ENCODE measurements at places on chromosomes 1 and 21. TPM values are rescaled to one million over a fixed set of nuclear protein-coding genes. Genes with fewer than 3 reads are reported as not detected.
A peak's percentile ranks its signal among the peaks of the same experiment; 100 is the strongest.

DNA sequence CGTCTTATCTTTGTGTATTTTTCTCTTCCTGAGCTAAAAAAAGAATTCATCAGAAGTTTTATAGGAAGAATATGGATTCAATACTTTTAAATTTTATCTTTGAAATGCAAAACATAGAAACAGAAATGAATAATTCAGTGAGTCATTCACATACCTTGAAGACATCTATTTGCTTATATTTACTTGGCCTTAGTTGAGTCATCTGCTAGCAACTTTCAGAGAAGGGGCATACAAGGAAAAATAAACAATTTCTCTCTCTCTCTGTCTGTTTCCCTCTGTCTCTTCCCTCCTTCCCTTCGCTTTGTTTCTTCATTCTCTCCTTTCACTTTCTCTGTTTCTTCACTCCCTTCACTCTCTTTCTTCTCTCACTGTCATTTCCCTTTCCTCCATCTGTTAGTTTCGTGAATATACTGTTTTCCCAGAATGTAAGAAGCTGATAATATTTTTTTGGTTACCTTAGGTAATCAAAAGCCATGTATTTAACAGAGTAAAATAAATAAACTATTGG lies 477.2 kb downstream of the BRINP3 start:
- H3K36me3 ChIP-seq = no peaks in the 10 kb centered on the region
- no peaks in the 10 kb centered on the region for H3K27me3 ChIP-seq
- no peak overlapping the region for H3K27ac ChIP-seq
- H3K4me1 ChIP-seq = 0 out of 2 replicates have a peak, but pooled peaks cover 2% of the 10 kb centered on the region
- H3K4me3 ChIP-seq = no peak overlapping the region

DNA sequence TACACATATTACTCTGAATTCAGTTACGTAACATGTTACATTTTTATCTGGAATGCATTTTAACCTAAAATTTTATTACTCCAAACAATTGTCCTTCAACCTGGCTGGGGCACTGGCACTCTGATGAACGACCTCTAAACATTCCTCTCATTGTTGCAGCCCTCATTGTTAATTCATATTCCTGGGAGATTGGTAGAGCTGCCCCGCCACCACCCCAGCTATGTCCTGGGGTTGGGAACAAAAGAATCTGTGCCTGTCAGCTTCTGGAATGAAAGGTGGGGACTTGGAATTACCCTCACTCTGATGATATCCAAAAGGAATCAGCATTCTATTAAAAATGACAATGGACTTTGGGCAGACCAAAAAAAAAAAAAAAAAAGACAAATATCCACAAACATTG lies 38.0 kb upstream of the DESI2 start:
- no peak for DNase-seq
- no peaks in the 10 kb centered on the region for H3K4me1 ChIP-seq
- H3K27ac ChIP-seq = no peak overlapping the region
- H3K4me3 ChIP-seq = no peak overlapping the region
- no peaks in the 10 kb centered on the region for H3K36me3 ChIP-seq
- H3K27me3 ChIP-seq = no peaks in the 10 kb centered on the region

- H3K4me3 ChIP-seq = no peak overlapping the region
- no peaks in the 10 kb centered on the region for H3K4me1 ChIP-seq
- H3K27me3 ChIP-seq = no peaks in the 10 kb centered on the region
- no peak overlapping the region for H3K27ac ChIP-seq
- DNase-seq = no peak
Measured at GRCh38 chr1:84762664-84763063, 72.4 kb upstream of the SSX2IP start.

The SYPL2 gene
- total RNA-seq = 2.5 TPM

DNA sequence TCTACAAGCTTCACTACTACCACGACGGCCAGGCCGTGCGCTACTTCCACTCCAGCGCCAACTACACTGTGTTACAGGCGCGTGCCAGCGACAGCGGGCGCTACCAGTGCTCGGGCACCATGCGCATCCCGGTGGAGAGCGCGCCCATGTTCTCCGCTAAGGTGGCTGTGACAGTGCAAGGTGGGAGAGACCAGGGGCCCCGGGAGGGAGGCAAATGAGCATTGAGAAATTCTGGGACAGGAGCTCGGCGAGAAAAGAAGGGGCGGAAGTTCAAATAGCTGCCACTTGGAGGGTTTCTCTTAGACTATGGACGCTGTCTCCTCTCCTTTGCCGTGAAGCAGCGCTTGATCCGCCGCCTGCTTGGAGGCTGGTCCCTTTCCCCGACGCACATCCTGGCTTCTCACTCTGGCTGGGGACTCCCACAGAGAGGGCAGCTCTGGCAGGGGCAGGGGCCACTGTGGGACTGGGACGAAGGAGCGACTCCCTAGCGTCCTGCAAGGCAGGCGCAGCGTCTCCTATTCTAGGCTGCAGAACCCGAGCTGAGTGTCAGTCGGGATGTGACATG lies 4.6 kb downstream of the FCRLB start:
- peaks cover 2% of the 10 kb centered on the region for H3K36me3 ChIP-seq
- H3K27ac ChIP-seq = no peak overlapping the region
- peak; percentile 64 for DNase-seq
- peaks cover 14% of the 10 kb centered on the region for H3K27me3 ChIP-seq
- H3K4me3 ChIP-seq = peak overlapping the region; percentile 92
- no peaks in the 10 kb centered on the region for H3K4me1 ChIP-seq

DNA sequence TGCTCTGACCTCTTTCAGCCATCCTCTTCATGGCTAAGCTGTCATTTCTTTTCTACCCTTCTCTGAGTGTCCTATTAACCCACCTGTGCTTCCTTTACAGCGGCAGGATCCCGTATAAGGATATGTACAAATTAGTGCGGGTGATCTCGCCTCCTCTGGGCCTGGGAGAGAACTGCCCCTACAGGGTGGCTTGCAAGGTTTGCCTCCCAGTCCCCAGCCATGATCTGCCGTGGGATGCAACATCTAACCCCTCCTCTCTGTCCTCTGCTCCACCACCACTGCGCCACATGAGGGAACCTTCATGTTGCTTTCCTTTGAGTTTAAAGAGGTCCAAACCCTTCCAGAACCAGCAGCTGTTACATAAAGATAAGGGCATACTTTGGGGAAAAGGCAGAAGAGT lies 282.2 kb downstream of the ZNF648 start:
- no peaks in the 10 kb centered on the region for H3K27me3 ChIP-seq
- no peaks in the 10 kb centered on the region for H3K36me3 ChIP-seq
- no peak overlapping the region for H3K27ac ChIP-seq
- peak; percentile 33 for DNase-seq
- no peak overlapping the region for H3K4me3 ChIP-seq
- peaks cover 3% of the 10 kb centered on the region for H3K4me1 ChIP-seq

- no peak overlapping the region for H3K27ac ChIP-seq
- H3K36me3 ChIP-seq = no peaks in the 10 kb centered on the region
- no peaks in the 10 kb centered on the region for H3K27me3 ChIP-seq
Measured at GRCh38 chr1:181390410-181391077, 92.8 kb upstream of the CACNA1E start.

GRCh38 chr1:8055973-8056372 lies 29.9 kb upstream of the ERRFI1 start:
- no peaks in the 10 kb centered on the region for H3K27me3 ChIP-seq
- DNase-seq = no peak
- H3K4me1 ChIP-seq = no peaks in the 10 kb centered on the region
- H3K4me3 ChIP-seq = no peak overlapping the region

DNA sequence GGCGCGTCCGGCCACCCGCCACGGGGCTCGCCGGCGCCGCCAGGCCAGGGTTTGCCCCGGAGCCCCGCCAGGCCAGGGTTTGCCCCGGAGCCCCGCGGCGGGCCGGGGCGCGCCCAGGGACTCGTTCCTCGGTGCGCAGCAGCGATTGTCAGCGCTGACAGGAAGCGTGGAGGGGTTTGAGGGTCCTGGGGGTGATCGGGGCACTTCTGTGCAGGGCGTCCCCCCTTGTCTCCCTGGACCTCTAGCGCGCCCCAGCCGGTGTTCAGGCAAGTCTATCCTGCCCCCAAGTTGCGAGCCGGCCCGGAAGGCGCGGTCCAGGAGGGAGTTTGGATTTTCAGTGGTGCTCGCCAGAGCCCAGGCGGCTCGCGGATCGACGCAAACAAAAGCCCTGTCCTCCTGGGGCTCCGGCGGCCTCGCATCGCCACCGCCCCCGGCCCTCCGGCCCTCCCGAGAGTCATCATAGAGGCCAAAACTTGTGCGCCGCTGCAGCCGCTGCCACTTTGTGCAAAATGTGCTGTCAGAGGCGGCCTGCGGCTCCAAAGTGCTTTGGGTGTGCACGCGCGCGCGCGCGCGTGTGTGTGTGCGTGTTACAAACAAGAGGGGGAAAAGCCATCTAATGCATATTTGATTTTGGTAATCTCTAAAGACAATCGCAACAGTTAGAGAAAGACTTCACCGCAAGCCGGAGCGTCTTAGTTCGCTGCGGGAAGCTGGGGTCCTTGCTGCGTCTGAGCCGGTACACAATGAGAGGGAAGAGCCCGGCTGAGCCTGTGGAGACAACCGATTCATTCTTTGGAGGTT lies 1.0 kb downstream of the ROR1 start:
- peaks cover 26% of the 10 kb centered on the region for H3K4me1 ChIP-seq
- H3K27me3 ChIP-seq = no peaks in the 10 kb centered on the region
- H3K27ac ChIP-seq = peak overlapping the region; percentile 77
- H3K4me3 ChIP-seq = peak overlapping the region; percentile 97

GRCh38 chr1:199776768-199777497 lies 250.6 kb upstream of the NR5A2 start:
- no peak for DNase-seq
- no peak overlapping the region for H3K4me3 ChIP-seq
- H3K27ac ChIP-seq = no peak overlapping the region
- H3K36me3 ChIP-seq = no peaks in the 10 kb centered on the region
- H3K27me3 ChIP-seq = no peaks in the 10 kb centered on the region
- H3K4me1 ChIP-seq = no peaks in the 10 kb centered on the region

The THBS3 gene
- 5.0 TPM for total RNA-seq

The GABPB2 gene
- 4.1 TPM for total RNA-seq

- H3K36me3 ChIP-seq = no peaks in the 10 kb centered on the region
- DNase-seq = no peak
- no peak overlapping the region for H3K27ac ChIP-seq
- H3K4me1 ChIP-seq = no peaks in the 10 kb centered on the region
- no peaks in the 10 kb centered on the region for H3K27me3 ChIP-seq
Measured at GRCh38 chr1:45863218-45863617, 59.8 kb downstream of the MAST2 start.

DNA sequence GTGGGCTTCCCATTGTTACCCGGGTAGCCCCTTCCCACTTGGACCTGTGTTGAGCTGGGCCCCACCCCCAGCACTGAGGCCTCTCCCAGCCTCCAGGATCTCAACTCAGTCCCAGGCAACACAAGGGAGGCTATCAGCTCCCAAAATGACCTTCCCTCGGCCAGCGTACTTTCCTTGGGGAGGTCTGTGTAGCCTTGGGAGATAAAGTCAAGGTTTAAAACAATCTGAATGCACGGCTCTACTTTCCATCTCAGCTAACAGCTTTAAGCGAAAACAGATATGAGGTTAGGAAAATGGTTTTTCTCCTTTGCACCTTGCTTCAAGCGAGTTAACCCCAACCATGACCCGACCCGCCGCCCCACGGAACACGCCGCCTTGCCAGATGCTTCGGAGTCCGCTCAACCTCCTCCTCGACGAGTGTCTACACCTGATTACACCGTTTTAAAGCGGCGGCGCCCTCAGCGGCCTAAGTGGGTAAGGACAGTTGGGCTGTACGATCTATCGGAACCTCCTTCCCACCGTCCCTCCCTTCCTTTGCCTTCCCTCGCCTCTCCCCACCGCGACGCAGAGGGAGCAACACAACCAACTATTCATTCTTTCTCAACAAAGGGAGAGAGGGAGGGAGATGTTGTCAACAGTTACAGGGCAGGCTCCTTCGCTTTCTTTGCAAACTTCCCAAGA lies 1.1 kb downstream of the BCAR3 start:
- H3K27ac ChIP-seq = no peak overlapping the region
- H3K36me3 ChIP-seq = no peaks in the 10 kb centered on the region
- DNase-seq = peak; percentile 89
- peak overlapping the region; percentile 82 for H3K4me3 ChIP-seq
- no peaks in the 10 kb centered on the region for H3K27me3 ChIP-seq

GRCh38 chr1:227357927-227358302 lies 39.6 kb upstream of the CDC42BPA start:
- H3K4me1 ChIP-seq = peaks cover 6% of the 10 kb centered on the region
- no peaks in the 10 kb centered on the region for H3K36me3 ChIP-seq
- H3K4me3 ChIP-seq = no peak overlapping the region
- no peak for DNase-seq
- no peaks in the 10 kb centered on the region for H3K27me3 ChIP-seq

The FAM177B gene
- total RNA-seq = not detected

The GJA4 gene
- 1.4 TPM for total RNA-seq

DNA sequence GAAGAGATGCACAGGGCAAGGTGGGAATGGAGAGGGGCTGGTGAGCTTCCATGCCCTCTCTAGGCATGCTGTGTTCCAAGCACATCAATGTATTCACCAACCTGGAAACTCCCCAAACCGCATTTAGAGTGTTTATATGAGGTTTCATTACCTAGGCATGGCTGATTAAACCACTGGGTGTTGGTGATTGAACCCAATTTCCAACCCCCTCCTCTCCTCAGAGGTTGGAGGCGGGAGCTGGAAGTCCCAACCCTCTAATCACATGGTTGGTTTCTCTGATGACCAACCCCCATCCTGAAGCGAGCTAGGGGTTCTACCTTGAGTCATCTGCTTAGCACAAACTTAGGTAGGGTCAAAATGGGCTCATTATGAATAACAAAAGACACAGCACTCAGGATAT lies 3.0 kb upstream of the PPIE start:
- peaks cover 5% of the 10 kb centered on the region for H3K36me3 ChIP-seq
- H3K27me3 ChIP-seq = peaks cover 18% of the 10 kb centered on the region
- no peak for DNase-seq
- H3K4me3 ChIP-seq = no peak overlapping the region

The SPRR2G gene
- not detected for total RNA-seq

The MARK1 gene
- total RNA-seq = 17.5 TPM

GRCh38 chr1:54962612-54963395 lies 17.6 kb upstream of the TMEM61 start:
- no peaks in the 10 kb centered on the region for H3K27me3 ChIP-seq
- DNase-seq = no peak
- H3K27ac ChIP-seq = peak overlapping the region; percentile 89

DNA sequence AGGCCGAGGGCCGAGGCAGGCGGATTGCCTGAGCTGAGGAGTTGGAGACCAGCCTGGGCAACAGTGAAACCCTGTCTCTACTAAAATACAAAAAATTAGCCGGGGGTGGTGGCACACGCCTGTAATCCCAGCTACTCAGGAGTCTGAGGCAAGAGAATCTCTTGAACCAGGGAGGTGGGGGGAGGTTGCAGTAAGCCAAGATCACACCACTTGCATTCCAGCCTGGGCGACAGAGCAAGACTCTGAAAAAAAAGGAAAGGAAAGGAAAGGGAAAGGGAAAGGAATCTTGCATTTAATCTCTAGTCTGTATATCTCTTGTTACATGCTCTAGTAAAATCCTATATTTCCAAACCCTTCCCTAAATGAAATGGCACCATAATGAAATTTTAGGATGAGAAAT lies 328.3 kb upstream of the ADGRL2 start:
- H3K4me1 ChIP-seq = 0 out of 2 replicates have a peak, but pooled peaks cover 1% of the 10 kb centered on the region
- DNase-seq = no peak
- no peaks in the 10 kb centered on the region for H3K36me3 ChIP-seq
- H3K27me3 ChIP-seq = no peaks in the 10 kb centered on the region

GRCh38 chr1:5616366-5617178 lies 375.7 kb downstream of the NPHP4 start:
- no peaks in the 10 kb centered on the region for H3K27me3 ChIP-seq
- H3K4me3 ChIP-seq = no peak overlapping the region
- DNase-seq = no peak
- H3K4me1 ChIP-seq = no peaks in the 10 kb centered on the region
- H3K36me3 ChIP-seq = no peaks in the 10 kb centered on the region

- no peaks in the 10 kb centered on the region for H3K27me3 ChIP-seq
- H3K4me1 ChIP-seq = peaks cover 5% of the 10 kb centered on the region
- no peak for DNase-seq
- no peak overlapping the region for H3K27ac ChIP-seq
- H3K36me3 ChIP-seq = no peaks in the 10 kb centered on the region
- no peak overlapping the region for H3K4me3 ChIP-seq
Measured at GRCh38 chr1:6038603-6039002, 7.1 kb upstream of the KCNAB2 start.

The FYB2 gene
- total RNA-seq = 0.33 TPM
